SW480 (cell line): ENCODE measurements at places on chromosomes 6 and 20.

- DNase-seq: peak; percentile 13
These were observed 246.3 kb upstream of the RREB1 start for GRCh38 chr6:6861351-6861894.

DNA sequence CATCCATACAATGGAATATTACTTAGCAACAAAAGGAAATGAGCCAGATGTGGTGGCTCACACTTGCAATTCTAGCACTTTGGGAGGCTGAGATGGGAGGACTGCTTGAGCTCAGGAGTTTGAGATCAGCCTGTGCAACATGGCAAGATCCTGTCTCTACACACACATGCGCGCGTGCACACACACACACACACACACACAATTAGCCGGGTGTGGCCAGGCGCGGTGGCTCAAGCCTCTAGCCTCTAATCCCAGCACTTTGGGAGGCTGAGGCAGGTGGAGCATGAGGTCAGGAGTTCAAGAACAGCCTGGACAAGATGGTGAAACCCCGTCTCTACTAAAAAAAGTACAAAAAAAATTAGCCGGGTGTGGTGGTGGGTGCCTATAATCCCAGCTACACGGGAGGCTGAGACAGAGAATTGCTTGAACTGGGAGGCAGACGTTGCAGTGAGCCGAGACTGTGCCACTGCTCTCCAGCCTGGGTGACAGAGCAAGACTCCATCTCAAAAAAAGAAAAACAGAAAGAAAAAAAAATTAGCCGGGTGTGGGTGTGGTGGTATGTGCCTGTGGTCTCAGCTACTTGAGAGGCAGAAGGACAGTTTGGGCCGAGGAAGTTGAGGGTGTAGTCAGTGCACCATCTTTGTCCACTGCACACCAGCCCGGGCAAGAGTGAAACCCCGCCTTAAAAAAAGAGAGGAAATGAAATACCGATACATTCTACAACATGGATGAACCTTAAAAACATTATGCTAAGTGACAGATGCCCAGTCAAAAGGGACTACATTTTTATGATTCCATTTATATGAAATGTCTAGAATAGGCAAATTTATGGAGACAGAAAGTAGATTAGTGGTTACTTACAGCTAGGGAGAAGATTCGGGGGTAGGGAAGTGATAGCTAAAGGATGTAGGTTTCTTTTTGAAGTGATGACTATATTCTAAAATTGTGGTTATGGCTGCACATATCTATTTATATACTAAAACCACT, 52.5 kb downstream of the RBL1 start:
- DNase-seq: no peak

GRCh38 chr20:11544029-11544678, 373.5 kb upstream of the BTBD3 start:
- peak; percentile 78 for DNase-seq

- DNase-seq: no peak
These were observed 147.4 kb upstream of the RNF24 start for GRCh38 chr20:4162766-4163165.

DNA sequence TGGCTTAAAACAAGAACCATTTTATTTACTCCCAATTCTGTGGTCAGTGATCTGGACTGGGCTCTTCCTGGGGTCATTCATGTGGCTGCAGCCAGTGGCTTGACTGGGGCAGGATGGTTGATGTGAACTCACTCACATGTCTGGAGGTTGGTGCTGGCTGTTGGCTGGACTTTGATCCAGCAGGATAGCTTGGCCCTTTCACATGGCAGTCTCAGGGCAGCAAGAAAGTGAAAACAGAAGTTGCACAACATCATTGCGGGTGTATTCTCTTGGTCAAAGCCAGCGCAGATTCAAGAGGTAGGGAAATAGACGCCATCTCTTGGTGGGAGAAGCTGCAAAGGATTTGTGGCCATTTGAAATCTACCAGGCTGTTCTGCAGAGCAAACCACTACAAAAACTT, 77.2 kb downstream of the MDGA1 start:
- no peak for DNase-seq

DNA sequence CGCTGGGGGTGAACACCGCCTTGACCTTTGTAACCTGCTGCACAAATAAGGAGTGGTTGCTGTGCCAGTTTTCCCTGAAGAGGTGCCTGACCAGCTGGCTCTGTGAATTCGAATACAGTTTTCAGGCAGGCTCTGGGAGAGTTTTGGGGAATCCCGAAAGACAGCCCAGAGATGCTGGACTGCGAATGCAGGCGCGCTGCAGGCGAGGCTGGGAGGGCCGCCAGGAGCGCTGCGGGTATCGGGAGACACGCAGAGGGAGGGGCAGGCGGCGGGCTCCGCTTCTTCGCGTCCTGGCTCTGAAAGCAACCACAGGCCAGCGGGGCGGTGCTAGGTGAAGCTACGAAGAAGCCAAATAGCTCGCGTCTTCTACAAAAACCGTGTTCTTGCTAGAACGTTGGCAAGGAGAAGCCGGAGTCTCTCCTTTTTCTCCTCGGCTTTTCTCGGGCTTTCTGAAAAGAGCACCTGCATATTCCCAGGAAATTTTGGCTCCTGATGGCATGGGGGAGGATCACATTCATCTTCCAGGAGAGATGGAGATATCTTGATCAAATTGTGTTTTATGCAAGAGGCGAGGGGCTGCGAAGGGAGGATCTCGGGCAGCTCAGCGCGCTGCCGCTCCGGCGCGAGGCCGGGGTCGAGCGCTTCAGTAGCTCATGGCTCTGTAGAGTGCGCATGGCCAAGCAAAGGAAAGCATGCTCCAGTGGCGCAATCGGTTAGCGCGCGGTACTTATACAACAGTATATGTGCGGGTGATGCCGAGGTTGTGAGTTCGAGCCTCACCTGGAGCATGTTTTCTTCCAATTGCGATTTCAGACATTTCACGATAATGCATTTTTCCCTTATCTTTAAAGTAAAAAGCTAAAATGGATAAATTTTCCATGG, 158.1 kb upstream of the ZNF184 start:
- DNase-seq: peak; percentile 45

DNA sequence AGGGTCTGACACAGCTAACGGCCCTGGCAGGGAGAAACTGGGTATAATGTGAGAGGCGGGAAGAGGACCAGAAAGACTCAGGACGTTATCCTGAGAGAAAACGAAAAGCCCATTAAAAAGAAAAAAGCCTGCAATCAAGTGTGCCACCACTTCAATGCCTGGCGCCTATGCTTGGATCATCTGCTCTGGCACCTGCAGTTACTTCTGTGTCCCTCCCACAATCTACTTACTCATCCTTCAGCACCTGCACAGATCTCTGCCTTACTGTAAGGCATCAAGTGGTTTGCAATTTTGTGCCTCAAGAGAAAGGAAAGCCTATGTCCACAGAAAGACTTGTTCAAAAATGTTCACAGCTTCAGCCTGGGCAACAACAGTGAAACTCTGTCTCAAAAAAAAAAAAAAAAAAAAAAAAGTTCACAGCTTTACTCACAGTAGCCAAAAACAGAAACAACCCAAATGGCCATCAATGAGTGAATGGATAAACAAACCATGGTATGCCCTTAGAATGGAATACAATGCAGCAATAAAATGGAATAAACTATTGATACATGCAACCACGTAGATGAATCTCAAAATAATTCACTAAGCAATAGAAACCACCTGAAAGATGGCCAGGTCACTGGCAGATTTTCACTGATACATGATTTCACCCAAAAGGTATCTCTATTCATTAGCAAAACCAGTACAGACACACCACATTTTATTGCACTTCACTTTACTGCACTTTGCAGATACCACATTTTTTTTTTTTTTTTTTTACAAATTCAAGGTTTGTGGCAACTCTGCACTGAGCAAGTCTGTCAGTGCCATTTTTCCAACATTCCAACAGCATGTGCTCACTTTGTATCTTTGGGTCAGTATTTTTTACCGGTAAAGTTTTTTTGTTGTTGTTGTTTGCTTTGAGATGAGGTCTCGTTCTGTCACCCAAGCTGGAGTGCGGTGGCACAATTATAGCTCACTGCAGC, 48.6 kb downstream of the ABHD12 start:
- DNase-seq: peak; percentile 74

DNA sequence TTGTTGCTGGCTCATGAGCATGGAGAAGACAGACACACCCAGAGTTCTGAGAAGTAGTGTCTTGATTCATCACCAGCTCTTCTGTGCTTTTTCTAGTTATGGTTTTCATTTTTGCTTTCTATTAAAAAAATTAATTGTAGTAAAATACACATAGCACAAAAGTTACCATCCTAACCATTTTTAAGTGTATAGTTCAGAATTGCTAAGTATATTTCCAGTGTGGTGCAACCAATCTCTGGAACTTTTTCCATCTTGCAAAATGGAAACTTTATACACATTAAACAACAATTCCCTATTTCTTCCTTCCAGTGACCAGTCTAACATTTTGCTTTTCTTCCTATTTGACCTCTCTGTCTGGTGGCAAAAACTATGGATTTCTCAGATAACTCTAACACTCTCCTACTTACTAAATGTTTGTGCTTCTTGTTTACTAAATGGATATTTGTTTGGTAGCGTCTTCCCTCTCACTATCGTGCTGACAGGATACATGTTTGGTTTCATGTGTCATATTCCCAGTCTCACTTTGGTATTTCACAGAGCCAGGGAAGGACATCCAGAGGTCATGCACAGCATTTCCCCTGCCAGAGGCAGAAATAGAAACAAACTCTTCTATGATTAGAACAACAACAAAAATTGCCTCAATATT, 40.6 kb downstream of the TXLNB start:
- no peak for DNase-seq

GRCh38 chr6:25453288-25453687, 174.1 kb downstream of the CARMIL1 start:
- no peak for DNase-seq

GRCh38 chr20:30815577-30816181, 441.8 kb upstream of the DEFB115 start:
- DNase-seq: no peak

DNA sequence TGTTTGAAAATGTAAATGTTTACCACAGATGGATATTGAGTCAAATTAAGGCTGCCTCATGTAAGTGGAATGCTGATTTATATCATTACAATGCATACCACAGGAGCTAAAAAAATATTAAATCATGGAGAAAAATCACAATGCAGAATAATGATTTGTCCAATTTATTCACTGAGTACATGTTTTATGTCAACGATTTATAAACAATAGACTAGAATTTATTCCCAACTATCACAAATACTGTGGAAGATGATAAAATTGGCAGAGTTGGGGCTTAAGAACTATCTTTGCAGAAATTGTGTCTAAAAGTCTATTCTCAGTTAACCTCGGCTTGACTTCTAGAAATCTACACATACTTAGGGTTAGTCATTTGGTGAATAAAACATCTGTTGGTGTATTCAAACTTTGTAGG, 472.1 kb upstream of the MARCKS start:
- DNase-seq: no peak

GRCh38 chr6:24149296-24149695, 23.3 kb downstream of the NRSN1 start:
- DNase-seq: no peak

DNA sequence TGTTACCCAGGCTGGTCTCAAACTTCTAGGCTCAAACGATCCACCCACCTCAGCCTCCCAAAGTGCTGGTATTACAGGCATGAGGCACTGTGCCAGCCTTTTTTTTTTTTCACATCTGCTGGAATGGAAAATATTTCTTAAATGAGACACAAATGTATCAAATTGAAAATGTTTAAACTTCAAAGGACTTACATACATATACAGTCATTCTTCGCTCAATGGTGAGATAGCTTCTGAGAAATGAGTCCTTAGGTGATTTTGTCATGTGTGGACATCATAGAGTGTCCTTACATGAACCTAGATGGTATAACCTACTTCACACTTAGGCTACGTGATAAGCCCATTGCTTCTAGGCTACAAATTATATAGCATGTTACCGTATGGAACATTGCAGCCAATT, 43.1 kb downstream of the MICA start:
- DNase-seq: no peak

- DNase-seq: no peak
These were observed 13.2 kb upstream of the RIPOR3 start for GRCh38 chr20:50704514-50704913.

- no peak for DNase-seq
These were observed 12.1 kb downstream of the SS18L1 start for GRCh38 chr20:62155428-62156253.

DNA sequence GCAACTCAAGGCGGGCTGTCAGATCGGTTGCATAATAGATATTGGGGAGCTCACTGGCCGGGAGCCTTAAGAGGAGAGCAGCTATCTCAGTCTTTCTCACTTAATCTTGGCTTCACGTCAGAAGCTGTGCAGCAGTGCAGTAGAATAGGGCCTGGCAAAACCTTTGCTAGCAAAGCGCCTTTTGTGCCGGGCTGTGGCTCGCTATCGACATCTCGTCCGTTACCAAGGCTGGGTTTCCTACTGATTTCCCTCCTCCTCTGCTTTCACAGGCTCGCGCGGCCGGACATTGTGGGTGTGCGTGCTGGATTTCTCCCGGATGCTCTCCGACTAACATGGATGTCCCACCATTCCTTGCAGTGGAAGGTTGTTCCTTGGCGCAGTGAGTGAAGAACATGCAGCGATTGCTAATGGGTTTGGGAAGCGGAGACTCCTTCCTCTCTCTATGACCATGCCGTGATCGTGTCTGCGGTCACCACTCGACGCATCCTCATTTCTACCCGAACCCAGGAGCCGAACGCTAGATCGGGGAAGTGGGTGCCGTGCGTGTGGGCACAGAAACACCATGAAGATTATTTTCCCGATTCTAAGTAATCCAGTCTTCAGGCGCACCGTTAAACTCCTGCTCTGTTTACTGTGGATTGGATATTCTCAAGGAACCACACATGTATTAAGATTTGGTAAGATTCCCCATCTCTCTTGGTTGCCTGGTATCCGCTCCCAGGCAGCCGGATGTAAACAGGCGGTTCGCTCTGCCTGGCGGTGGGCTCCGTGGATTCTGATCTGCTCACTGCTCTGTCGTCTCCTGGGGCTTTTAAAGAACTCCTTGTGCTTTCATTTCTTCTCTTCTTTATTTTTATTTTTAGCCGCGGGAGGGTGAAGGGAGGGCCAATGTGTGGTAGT, 5.5 kb downstream of the GRIK2 start:
- DNase-seq: no peak

DNA sequence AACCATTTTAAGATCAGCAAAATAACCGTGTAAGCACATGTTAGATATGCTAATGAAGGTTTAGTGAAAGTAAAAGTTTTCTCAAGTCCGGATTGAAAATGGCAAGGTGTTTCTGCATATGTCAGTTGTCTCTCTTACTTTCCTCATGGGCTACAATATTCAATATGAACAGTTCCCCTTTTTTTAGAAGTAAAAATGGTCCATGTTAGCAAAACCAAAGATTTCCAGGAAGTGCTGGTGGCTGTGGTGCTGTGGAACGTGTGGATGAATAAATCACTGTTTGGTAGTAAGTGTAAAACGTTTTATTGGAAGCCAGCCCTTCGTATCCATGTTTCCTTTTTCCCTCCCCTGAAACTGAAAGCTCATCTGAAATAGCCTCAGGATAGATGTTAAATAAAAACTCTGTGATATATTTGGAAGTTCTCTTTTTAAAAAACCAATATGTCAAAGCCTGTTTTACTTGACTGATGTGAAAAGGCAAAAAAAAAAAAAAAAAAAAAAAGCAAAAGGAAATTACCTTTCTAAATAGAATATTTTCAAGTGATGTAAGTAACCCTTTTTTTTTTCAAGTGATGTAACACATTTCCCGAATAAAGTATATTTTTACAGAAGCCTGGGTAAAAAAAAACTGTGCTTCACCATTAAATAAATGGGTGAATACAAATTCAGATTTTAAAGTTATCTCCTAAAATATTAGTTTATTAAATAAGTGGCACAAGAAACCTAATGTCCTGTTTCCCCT, 41.9 kb downstream of the PLEKHG1 start:
- DNase-seq: no peak

- DNase-seq: no peak
These were observed 66.4 kb upstream of the KCNG1 start for GRCh38 chr20:51089272-51089781.
